SK-MEL-5 (cell line): ENCODE measurements at places on chromosomes 12 and 14.

DNA sequence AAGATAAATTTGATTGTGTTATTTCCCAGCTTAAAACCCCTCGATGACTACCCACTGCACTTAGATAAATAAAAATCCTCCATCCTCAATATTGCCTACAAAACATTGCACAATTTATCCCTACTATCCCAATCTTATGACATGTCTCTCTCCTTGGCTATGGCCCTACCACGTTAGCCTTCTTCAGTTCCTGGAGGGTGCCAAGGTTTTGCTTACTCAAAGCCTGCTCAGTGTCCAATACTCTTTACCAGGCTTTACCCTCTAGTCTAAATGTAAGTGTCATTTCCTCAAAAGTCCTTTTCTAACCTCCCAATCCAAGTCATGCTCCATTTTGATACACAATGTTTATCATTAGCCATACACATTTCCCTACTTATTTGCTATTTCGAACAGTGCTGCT lies 35.0 kb upstream of the PPM1A start:
- no peak for DNase-seq

DNA sequence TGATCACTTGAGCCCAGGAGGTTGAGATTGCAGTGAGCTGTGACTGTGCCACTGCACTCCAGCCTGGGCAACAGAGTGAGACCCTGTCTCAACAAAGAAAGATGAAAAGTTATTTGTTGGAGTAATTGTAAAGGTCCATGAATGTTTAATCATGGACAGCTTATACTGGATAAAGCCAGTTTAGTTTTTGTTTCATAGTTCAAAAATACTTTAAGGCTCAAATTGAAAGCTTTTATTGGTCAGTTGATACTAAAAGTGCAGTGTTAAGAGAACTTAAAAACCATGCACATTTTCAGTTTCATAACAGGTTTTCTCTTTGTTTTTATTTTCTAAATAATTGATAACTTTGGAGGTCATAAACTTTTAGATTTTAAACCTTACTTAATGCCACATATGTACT lies 108.4 kb downstream of the MON2 start:
- no peak for DNase-seq

GRCh38 chr12:57131896-57132744 lies 3.8 kb downstream of the LRP1 start:
- no peak for DNase-seq

DNA sequence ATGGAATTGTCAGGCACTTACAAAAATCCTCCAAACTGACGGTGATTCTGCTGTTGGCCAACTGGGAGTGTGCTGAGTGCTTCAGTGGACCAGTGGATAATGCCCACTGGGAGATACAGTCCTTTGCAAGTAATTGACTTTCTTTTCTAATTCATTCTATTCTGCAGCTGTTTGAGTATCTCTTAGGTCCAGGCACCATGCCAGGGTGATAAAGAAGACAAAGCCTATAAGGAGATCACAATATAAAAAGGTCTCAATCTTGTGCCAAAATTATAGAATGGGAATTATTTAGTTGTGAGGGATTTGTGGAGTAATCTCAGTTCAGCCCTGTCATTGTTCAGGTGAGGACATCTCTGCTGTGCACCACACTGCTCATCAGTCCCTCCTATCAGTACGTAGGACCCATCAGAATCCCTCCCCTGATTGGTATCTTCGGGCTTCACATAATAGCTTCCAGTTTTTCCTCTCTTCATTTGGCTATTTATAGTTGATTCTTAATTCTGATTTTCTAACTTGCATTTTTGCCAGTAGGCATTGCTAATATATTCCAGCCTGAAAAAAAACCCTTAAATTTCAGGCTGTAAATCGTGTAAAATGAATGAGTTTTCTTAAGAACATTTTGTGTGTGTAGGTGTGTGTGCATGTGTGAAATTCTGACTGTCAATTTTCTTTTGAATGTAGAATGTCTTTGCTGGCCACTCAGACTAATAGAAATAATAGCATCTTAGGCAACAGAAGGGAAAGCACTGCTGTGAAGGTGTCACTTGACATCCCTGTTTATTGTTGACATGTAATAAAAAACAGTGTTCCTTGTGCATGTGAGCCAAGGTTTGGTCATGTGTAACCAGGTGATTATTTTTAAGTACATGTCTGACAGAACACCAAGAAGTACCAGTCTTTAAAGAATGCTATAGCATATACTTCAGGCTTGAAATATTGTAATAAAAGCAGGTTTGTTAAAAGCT lies 457.6 kb upstream of the RGS6 start:
- no peak for DNase-seq

- peak; percentile 65 for DNase-seq
Observed at GRCh38 chr12:25495331-25496097, 57.6 kb downstream of the LMNTD1 start.

- DNase-seq: no peak
Observed at GRCh38 chr12:48192861-48193260, 9.4 kb downstream of the CCDC184 start.

- peak; percentile 15 for DNase-seq
Observed at GRCh38 chr12:32522331-32523221, 123.2 kb downstream of the FGD4 start.
